ENCODE measurements at places on chromosomes 4 and X.

DNA sequence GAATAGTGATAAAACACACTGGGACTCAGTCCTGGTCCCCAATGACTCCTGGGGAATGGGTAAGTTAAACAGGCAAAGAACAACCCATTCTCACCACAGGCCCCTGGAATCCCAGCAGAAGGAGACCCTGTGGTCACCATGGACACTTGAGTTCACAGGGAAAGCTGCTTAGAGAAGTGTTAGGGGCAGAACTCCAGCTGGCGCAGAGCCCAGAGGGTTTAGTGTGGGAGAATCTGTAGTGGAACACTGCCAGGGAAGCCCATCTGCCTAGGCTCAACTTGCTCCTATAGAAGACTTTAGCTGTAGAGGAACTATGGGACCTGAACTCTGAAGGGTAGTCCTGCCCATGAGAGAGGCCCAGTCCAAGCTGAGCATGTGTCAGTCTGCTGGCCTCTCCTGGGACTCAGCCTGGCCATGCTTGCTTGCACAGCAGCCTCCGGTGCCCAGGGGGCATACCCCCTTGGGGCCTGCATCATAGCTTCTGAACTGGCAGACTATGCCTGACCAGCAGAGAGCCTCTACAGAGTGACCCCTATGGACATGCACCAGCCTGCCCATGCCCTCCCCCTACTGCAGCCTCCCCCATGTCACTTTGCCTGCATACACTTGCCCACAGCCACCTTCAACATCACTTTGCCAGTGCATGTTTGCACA lies 343.5 kb downstream of the IDS start:
- no peak for DNase-seq

DNA sequence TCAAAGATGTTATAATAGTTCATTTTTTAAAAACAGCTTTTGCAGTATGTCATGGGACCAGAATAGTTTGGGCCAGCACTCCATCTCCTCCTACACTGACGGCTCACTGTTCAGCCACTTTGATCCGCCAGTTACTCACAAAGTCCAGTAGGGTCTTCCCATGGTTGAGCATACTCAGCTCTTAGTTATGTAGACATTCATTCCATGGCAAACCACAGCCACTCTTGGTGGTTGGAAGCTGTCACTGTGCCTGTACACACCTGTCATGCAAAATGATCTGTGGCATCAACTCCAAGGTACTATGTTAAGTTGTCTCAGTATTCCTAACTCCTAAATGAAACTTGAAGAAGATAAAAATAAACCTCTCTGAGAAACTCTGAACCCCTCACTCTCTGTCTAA lies 127.2 kb downstream of the NR3C2 start:
- DNase-seq = no peak

DNA sequence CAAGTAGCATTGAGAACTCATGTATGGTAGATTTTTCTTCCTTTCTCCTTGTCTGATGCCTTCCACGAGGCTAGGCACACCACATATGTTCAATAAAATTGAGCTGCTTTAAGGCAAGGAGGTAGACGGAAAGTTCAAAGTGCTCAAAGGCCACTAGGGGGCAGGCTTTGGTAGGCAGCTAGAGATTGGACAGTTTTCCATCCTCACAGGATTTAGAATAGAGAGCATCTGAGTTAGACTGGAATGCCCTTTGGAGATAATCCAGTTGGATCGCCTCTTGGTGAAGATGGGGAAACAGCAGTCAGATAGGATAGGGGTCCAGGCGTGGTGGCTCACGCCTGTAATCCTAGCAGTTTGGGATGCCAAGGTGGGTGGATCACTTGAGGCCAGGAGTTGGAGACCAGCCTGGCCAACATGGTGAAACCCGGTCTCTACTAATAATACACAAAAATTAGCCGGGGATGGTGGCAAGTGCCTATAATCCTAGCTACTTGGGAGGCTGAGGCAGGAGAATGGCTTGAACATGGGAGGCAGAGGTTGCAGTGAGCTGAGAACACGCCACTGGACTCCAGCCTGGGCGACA lies 30.4 kb downstream of the ELF4 start:
- peak; percentile 52 for DNase-seq

DNA sequence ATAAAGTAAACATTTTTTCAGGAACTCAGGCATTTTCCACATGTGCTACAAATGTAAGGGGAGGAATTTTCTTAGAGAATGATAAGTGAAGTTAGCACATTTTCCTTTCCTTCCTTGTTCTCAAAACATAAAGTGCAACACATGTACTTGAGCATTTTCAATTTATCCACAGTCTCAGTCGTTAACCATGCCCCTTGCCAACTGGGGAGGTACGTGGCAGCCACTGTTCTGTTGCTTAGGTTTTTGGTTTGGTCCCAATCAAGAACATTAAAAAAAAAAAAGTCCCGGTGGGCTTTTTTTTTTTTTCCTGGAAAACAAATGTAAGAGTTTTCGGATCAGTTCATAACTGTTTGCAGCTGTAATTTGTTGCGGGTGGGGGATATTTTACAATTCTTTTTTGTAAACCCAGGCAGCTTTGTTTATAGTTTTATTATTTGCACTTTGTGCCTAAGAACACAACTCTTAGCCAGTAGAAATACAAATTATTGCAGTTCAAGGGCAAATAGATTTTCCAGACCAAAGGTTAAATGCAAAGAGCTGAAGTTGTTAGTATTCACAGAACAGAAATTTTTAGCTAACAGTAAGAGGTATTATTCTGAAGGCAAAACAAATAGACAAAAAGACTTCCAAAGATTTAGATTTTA lies 112.1 kb upstream of the NAP1L5 start:
- no peak for DNase-seq

- no peak for DNase-seq
These were observed 184.7 kb downstream of the KCNIP4 start for GRCh38 chr4:21763855-21764254.

GRCh38 chr4:175542786-175543185 lies 269.3 kb downstream of the GPM6A start:
- no peak for DNase-seq

DNA sequence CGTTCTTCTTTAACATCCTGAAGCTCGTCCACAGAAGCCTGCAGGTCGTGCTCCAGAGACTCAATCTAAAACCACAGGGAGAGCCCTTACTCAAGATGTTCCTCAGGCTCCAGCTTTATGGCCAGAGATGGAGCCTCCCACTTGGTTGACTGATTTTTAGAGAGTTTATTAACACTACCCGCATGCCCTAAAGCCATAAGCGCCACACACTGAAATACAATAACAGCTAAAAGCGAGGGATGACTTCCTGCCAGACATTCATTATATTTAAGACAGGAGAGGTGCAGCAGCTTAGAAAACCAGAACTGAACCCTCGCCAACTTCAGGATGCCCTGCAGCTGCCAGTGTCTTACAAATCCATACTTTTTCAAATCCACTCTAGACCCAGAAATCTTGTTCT lies 42.0 kb downstream of the SOD3 start:
- DNase-seq = no peak

GRCh38 chrX:136872091-136872700 lies 8.3 kb downstream of the RBMX start:
- no peak for DNase-seq

DNA sequence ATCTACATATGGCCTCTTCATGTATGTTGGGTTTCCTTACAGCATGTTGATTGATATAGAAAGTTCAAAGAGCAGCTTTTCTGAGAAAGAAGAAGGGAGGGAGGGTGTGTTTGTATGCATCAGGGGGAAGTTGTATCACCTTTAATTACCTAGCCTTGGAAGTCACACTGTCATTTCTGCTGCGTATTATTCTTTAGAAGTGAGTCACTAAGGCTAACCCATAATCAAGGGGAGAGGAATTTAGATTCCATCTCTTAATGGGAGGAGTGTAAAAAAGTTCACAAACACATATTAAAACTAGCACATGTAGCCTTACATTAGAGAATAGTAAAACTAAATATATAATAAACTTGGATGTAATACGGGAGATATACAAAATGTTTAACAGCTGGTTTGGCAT lies 86.5 kb upstream of the CBLL2 start:
- peak; percentile 49 for DNase-seq

- no peak for DNase-seq
These were observed 472.8 kb upstream of the BOD1L1 start for GRCh38 chr4:14100349-14100748.

DNA sequence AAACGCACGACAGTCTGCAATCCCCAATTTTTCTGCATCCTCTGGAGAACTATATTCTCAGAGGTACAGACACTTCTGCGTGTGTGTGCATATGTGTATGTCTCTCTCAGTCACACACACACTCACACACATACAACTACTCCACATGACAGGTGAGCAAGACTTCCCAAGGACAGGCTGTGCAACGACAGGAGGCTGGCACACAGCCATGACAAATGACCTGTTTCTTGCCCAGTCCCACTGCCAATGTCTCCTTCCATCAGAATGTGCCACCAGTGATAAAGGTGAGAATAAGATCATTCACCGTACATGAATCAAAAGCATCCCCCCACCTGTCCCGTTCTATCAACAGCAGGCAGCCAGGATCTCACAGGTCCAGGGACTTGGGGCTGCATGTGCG lies 52.4 kb downstream of the PPP2R2C start:
- no peak for DNase-seq

DNA sequence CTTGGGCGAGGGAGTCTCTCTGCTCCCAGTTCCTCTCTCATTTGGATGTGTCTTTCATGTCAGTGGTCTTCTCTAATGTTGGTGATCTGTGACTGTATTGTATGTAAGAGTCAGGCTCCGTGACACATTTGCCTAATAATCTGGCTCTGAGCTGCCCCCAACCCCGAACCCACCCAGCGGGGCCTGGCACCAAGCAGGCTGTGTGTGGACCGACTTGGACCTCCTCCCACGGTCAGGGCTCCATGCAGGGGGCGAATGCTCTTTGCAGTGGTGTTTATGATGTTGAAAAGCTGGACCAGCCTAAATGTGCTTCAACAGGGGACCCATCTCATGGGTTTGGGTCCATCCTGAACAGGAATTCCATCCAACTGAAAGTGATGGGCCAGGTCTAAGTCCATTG lies 47.0 kb upstream of the ADRA2C start:
- DNase-seq = no peak

GRCh38 chrX:49282647-49283011 lies 13.0 kb downstream of the PPP1R3F start:
- peak; percentile 10 for DNase-seq

DNA sequence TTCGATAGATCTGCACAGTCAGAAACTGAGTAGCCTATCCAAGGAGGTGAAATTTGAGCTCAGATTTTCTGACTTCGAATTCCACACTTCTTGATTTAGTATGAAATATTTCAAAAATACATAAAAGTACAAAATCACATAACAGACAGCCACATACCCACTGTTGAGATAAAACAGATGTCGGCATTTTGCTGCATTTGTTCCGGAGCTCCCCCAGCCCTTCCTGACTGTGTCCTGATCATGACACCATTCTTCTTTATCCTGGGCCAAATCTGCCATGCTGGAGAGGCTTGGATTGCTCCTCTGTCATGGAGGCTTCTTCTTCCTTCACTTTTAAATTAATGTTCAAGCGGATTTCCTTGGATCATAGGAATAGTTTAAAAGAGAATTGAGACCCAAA lies 124.2 kb upstream of the RBPJ start:
- DNase-seq = no peak

- DNase-seq = no peak
These were observed 1.8 kb downstream of the FTHL17 start for GRCh38 chrX:31070057-31070468.

GRCh38 chrX:2811271-2811670 lies 17.5 kb upstream of the GYG2 start:
- no peak for DNase-seq

DNA sequence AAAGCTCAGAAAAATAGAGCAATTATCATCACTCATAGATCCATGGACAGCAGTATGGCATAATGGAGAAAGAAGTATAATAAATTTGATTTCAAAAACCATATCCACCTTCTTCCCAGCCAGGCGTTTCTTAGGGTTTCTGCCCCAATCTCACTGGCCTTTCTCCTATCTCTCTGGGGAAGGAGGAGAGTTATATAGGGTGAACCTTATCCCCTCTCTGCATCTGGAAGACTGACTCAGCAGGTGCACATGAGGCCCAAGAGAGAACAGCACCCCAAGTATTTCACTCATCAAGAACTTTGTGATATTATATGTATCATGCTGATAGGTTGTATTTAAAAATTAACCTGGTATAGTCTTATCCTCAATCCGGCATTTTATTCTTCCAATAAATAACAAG lies 318.8 kb upstream of the RASGEF1B start:
- DNase-seq = no peak

GRCh38 chr4:151743128-151743854 lies 17.5 kb downstream of the GATB start:
- no peak for DNase-seq

DNA sequence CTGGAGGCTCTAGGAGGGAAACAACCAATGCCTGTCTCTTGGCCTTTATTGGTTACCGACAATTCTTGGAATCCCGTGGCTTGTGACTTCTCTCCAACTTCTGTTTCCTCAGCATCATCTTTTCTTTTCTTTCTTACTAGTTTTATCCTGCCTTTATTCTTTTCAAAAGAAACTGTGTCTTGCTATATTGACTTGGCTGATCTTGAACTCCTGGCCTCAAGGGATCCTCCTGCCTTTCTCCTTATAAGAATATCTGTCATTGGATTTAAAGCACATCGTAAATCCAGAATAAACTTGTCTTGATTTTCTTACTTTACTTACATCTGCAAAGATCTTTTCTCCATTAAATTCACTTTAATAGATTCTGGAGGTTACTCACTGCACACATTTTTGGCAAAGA lies 49.9 kb upstream of the UGT2B10 start:
- no peak for DNase-seq

- no peak for DNase-seq
These were observed 586.8 kb upstream of the PITX2 start for GRCh38 chr4:111209706-111210105.

DNA sequence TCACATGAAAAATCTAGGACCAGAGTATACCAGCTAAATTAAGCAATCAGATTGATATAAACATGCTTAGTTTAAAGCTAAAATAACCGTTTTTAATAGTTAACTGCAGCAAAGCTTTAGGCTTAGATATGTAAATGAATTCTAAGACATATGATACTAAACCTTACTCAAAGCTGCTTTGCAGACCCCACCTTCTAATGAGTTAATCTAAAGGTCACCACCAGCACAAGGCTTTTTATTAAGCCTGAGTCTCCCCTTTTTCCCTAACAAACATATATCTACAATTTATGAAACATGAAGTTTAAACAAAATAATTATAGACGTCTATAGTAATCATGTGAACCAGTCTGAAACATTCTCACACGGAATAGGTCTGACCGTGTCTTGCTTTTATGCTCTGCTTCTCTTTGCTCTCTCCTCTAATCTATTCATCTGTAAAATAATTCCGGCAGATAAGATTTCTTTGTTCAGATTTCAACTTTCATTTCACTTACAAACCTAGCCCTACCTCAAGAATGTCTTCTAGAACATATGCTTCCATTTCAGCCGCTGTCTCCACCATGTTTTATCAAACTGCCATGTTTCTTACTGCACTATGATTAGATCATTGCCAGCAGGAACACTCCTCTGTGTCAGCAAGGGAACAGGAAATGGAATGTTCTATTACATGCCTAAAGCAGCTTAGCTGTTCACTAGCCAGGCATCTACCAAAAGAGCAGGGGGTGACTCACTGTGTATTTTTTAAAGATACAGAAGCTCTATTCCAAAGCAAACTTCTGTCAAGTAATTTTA lies 35.9 kb downstream of the ANKRD17 start:
- DNase-seq = peak; percentile 86

Data from NCI-H146 (cell line).